Upper lobe of left lung (tissue), 6 donors: ENCODE measurements at places on chromosomes 2 and 18. TPM values are rescaled to one million over a fixed set of nuclear protein-coding genes. Genes with fewer than 3 reads are reported as not detected.

The DNER gene
- 0.89 TPM for total RNA-seq

The PPP1R1C gene
- 2.6 TPM for total RNA-seq

The CFAP53 gene
- total RNA-seq: 1.7 TPM

The CROCC2 gene
- total RNA-seq: 17.8 TPM

The GALR1 gene
- not detected for total RNA-seq

The POTEI gene
- not detected for total RNA-seq

The EFEMP1 gene
- 197 TPM for total RNA-seq

The SPIRE1 gene
- total RNA-seq: 59.5 TPM

DNA sequence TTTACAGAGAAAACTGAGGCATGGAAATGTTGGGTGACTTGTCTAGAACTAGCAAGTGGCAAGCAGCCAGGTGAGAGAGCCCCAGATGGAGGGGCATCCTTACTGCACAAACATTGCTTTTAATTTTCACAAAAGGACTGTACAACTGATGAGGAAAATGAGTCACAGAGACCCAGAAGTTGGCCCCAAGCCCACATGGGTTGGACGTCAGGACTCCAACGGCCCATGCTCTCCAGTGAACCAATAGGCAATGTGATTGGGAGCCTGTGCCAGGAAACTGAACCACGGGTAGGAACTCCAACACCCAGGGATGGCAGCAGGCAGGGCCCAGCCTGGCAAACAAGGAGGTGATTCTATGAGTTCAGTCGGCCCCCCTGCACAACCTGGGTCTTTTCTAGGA is 50.8 kb downstream of the PID1 start:
- no peak overlapping the region for H3K27ac ChIP-seq
- H3K4me1 ChIP-seq: no peaks in the 10 kb centered on the region
- no peaks in the 10 kb centered on the region for H3K36me3 ChIP-seq

GRCh38 chr18:77234504-77235365 is 14.9 kb upstream of the GALR1 start:
- no peak for DNase-seq
- no peaks in the 10 kb centered on the region for H3K36me3 ChIP-seq
- H3K27me3 ChIP-seq: no peaks in the 10 kb centered on the region
- no peaks in the 10 kb centered on the region for H3K4me1 ChIP-seq

DNA sequence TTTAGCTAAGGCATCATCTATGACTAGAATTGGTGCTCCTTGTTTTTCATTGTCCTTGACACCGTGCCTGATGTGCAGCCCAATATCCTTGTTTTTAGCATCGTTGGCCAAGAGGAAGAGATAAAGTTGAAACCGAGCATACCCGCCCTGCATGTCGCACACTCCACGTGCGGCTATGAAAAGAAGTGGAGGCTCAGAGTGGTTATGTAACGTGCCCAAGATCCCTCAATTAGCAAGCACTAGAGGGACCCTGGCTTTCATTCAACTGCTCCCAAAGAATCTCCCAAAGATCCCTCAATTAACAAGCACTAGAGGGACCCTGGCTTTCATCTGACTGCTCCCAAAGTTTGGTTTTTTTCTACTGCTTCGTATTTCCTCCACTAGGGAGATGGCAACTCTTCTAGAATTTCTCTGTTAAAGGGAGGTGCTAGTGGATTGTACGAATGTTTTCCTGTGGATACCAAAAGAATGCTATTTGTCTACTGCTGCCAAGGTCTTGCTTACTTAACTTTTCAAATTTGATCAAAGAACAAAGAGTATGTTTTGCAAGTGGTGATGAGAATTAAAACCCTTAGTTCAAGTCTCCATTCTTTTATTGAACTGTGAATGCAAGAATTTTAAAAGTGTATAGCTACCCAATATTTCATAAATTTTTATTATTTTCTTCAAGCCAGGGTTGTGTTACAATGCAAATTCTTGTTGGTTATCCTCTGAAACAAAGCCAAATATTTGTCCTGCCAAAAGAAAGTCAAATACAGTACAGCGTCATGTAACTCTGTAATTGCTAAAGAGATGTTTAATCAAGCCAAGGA is 92.1 kb downstream of the AOX1 start:
- H3K4me1 ChIP-seq: peaks cover 12% of the 10 kb centered on the region
- H3K36me3 ChIP-seq: no peaks in the 10 kb centered on the region
- peak overlapping the region; percentile 40 for H3K27ac ChIP-seq
- DNase-seq: no peak
- H3K4me3 ChIP-seq: no peak overlapping the region
- H3K27me3 ChIP-seq: no peaks in the 10 kb centered on the region

- DNase-seq: peak; percentile 71
- no peak overlapping the region for H3K27ac ChIP-seq
- H3K27me3 ChIP-seq: no peaks in the 10 kb centered on the region
- peaks cover 16% of the 10 kb centered on the region for H3K4me1 ChIP-seq
- no peaks in the 10 kb centered on the region for H3K36me3 ChIP-seq
- H3K4me3 ChIP-seq: peak overlapping the region; percentile 57
These were observed 17.2 kb downstream of the GPC1 start for GRCh38 chr2:240452462-240453256.

DNA sequence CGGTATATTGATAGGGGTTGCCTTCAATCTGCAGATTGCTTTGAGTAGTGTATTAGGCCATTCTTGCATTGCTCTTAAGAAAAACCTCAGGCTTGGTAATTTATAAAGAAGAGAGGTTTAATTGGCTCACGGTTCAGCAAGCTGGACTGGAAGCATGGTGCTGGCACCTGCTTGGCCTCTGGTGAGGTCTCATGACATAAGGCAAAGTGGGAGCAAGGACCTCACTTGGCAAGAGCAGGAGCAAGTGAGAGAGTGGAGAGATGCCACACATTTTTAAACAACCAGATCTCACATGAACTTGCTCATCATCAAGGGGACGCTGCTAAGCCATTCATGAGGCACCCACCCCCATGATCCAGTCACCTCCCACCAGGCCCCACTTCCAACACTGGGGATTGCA is 4.9 kb downstream of the MAP3K2 start:
- H3K27ac ChIP-seq: no peak overlapping the region
- H3K4me1 ChIP-seq: peaks cover 21% of the 10 kb centered on the region
- no peak for DNase-seq
- H3K36me3 ChIP-seq: no peaks in the 10 kb centered on the region
- no peak overlapping the region for H3K4me3 ChIP-seq

- peaks cover 1% of the 10 kb centered on the region for H3K36me3 ChIP-seq
- no peak for DNase-seq
- H3K4me3 ChIP-seq: no peak overlapping the region
- H3K27me3 ChIP-seq: no peaks in the 10 kb centered on the region
- no peak overlapping the region for H3K27ac ChIP-seq
- H3K4me1 ChIP-seq: no peaks in the 10 kb centered on the region
These were observed 95.8 kb downstream of the SLC25A12 start for GRCh38 chr2:171798156-171798820.

DNA sequence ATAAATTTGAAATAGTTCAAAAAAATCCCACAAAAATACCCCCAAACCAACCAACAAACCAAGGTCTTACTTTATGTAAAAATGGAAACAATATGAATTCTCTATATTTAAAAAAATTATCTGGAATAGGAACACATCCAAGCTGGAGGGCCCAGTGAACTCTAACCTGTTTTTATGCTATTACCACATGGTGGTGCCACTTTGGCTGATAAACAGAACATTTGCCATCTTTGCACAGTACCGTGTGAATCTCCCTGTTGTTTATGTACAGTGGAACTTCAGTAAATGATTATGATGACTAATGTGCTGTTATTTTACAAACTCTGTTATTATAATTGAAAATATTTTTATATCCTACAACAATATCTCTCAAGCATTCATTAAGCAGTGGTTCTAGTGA is 145.3 kb upstream of the SMAD7 start:
- H3K4me1 ChIP-seq: peaks cover 4% of the 10 kb centered on the region
- H3K36me3 ChIP-seq: no peaks in the 10 kb centered on the region
- H3K27ac ChIP-seq: no peak overlapping the region
- DNase-seq: no peak
- no peak overlapping the region for H3K4me3 ChIP-seq

DNA sequence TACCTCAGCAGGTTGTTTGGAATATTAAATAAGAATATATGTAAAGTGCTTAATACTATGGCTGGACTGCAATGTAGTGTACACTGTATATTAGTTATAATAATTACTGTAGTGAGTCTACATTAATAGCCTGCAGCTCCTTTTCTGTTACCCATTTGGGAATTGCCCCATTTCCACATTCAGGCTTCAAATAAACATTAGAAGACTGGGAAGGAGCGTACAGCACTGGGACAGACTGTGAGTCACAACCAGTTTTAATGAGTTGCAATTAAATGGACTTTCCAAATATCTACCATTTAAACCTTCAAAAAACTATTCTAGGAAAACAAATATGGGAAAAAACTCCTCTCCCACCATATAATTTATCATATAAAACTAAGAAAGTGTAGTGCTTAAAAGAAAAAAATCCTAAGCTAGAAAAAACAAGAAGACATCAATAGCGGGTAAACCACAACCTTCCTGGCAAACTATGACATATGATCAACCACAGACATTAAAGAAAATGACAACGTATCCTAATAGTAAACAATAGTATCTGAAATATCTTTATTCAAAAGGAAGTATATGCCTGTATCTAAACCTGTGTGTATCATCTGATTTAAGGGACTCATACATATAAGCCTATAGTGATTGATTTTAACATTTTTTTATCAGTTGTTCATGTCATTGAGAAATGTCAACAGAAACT is 86.1 kb downstream of the TRIP12 start:
- no peak overlapping the region for H3K4me3 ChIP-seq
- H3K27me3 ChIP-seq: no peaks in the 10 kb centered on the region
- H3K27ac ChIP-seq: no peak overlapping the region
- DNase-seq: no peak
- H3K36me3 ChIP-seq: peaks cover 27% of the 10 kb centered on the region

GRCh38 chr2:240590681-240591111 is 4.2 kb downstream of the CAPN10 start:
- H3K27me3 ChIP-seq: no peaks in the 10 kb centered on the region
- H3K4me1 ChIP-seq: peaks cover 15% of the 10 kb centered on the region
- peaks cover 39% of the 10 kb centered on the region for H3K36me3 ChIP-seq
- no peak overlapping the region for H3K27ac ChIP-seq
- no peak for DNase-seq

GRCh38 chr18:8424917-8425725 is 184.1 kb upstream of the RAB12 start:
- no peaks in the 10 kb centered on the region for H3K27me3 ChIP-seq
- no peaks in the 10 kb centered on the region for H3K36me3 ChIP-seq
- no peak overlapping the region for H3K4me3 ChIP-seq
- no peak overlapping the region for H3K27ac ChIP-seq
- DNase-seq: no peak
- no peaks in the 10 kb centered on the region for H3K4me1 ChIP-seq

GRCh38 chr2:162265666-162266459 is 22.6 kb upstream of the FAP start:
- no peak overlapping the region for H3K27ac ChIP-seq
- DNase-seq: no peak
- H3K36me3 ChIP-seq: peaks cover 26% of the 10 kb centered on the region
- H3K27me3 ChIP-seq: no peaks in the 10 kb centered on the region
- peaks cover 9% of the 10 kb centered on the region for H3K4me1 ChIP-seq

DNA sequence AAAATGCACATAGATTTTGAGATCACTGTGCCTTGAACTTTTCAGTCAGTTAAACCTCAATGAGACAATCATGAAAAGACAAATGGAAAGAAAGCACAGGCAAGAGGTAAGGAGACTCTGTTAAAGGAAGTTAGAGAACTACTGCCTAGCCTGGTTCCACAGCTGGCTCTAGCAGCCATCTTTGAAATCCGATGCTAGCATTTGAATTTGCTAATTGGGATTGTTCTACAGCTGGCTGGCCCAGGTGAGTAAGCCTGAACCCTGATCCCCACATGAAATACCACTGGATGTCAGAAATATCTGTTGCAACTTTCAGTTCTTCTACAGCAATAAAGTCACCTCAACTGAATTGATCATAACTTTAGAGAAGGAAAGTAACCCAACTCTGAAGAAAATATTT is 315.2 kb upstream of the CHAC2 start:
- no peak for DNase-seq
- H3K27me3 ChIP-seq: no peaks in the 10 kb centered on the region
- no peaks in the 10 kb centered on the region for H3K4me1 ChIP-seq
- H3K27ac ChIP-seq: no peak overlapping the region
